ENCODE measurements at places on chromosomes 13 and 19.

- no peak for DNase-seq
Observed at GRCh38 chr13:111625526-111626315, 305.3 kb downstream of the TEX29 start.

- DNase-seq, result peak; percentile 48
Observed at GRCh38 chr19:12425236-12425887, 15.5 kb downstream of the ZNF443 start.

GRCh38 chr13:46795321-46795720, 1.6 kb downstream of the ESD start:
- no peak for DNase-seq

GRCh38 chr19:4272894-4273293, 6.2 kb upstream of the SHD start:
- DNase-seq, result no peak

DNA sequence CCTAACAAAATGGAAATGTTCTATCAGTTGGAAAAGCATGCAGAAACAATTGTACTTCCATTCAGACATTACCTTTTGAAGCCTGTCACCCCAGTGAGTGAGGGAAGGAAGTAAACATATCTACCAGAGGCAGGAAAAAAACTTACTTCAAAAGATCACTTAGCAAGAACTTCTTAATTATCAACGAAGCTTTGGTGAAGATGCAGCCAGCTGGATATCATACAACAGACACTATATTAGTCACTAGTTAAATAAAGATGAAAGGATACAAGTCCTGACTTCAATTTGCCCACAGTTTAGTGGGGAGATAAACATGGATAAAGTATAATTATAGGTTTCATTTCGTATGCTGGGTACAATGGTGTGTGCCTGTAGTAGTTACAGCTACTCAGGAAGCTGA, 148.8 kb downstream of the TNFRSF19 start:
- no peak for DNase-seq

- DNase-seq, result no peak
Observed at GRCh38 chr13:33845572-33846302, 27.8 kb downstream of the RFC3 start.

GRCh38 chr19:18785179-18786124, 5.7 kb downstream of the COMP start:
- peak; percentile 40 for DNase-seq

GRCh38 chr19:45402298-45403061, 2.4 kb downstream of the PPP1R13L start:
- DNase-seq, result no peak

GRCh38 chr19:9941231-9941630, 4.9 kb upstream of the OLFM2 start:
- no peak for DNase-seq

GRCh38 chr19:30743011-30743410, 370.8 kb downstream of the ZNF536 start:
- DNase-seq, result no peak

DNA sequence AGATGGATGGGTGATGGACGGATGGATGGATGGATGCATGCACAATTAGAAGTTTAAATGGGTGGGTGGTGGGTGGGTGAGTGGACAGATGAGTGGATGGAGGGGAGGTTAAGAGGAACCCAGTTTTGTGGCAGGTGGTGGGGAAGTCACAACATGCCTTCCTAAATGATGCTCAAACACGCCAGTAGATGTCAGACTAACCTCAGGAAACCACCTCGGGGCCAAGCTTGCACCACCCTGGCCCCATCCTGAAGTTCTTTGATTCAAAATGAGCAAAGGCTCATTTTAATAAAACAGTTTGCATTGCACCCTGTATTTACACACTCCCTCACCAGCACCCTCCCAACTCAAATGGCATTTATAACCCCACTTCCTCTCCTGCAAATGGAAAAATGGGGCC, 91.4 kb upstream of the CACNA1A start:
- DNase-seq, result peak; percentile 56

- no peak for DNase-seq
Observed at GRCh38 chr19:48498595-48499311, 12.9 kb downstream of the LMTK3 start.

DNA sequence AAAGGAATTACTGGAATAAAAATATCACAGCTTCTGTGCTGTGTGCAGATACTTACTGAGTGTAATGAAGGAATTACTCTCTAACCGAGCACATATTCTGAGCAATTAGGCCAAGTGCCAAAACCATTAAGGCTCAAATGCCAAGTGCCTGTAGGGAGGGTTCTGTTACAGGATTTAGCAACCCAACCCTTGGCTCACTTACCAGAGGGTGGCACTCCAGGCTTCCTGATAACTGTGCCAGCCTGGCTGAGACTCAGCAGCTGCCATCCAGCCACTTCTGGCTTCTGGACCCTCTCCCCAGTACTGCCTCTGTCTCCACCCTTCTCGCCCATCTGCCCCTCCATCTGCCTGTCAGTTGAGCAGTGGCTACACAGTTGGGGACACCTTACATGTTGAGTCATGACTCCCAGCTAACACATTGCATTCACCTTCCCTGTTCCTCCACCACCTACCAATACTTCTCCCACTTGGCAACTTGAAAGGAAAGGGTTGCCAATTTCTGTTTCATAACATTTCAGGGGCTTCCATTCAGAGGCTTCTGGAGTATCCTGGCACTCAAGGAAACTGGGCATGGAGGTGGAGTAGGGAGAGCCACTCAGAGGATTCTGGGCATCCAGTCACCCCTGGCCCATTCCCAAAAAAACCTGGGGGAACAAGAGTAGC, 110.5 kb downstream of the COG6 start:
- no peak for DNase-seq

GRCh38 chr13:112809332-112810315, 119.8 kb downstream of the ATP11A start:
- no peak for DNase-seq

DNA sequence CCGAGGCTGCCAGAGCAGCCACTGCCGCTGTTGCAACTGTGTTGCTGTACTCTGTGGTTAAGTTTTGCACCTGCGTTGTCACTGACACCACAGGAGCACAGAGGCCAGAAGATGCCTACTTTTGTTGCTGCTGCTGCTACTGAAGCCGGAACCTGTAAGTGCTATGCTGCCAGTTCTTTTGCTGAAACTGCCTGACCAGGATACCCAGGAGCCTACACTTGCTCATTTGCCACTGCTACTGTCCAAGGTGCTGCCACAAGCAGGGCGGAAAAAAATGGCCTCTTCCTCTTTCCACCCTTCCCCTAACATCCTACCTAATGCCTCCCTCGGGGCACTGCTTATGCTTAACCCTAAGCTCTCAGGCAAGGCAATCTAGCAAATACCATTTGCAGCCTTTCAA, 29.0 kb upstream of the NBEA start:
- DNase-seq, result no peak

- peak; percentile 46 for DNase-seq
Observed at GRCh38 chr19:6761053-6761676, 6.1 kb downstream of the SH2D3A start.

GRCh38 chr19:6768236-6768785, 1.1 kb upstream of the SH2D3A start:
- no peak for DNase-seq

Measured in MV-4-11 (cell line).